ENCODE measurements at places on chromosomes 1 and 21. TPM values are rescaled to one million over a fixed set of nuclear protein-coding genes. Genes with fewer than 3 reads are reported as not detected.
A peak's percentile ranks its signal among the peaks of the same experiment; 100 is the strongest.

DNA sequence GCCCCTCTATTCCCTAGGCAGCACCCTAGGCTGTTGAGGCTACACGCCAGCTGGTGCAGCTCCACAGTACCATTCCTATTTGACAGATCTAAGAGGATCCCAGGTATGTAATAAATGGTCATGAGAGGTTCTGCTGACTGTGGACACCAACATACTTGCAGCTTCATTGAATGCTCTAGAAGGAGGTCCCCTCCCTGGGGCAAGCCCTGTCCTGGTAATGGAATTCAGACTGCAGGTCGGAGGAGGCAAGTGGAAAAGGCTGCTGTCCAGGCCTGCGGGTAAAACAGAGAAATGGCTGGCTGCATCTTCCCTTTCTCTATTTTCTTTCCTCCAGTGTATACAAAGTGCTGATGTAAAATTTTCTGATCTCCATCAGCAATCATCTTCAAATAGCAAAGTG lies 66.1 kb upstream of the ZNF648 start:
- H3K4me1 ChIP-seq, result no peaks in the 10 kb centered on the region
- H3K36me3 ChIP-seq, result no peaks in the 10 kb centered on the region
- no peak overlapping the region for H3K4me3 ChIP-seq
- H3K27me3 ChIP-seq, result no peaks in the 10 kb centered on the region
- no peak for DNase-seq

DNA sequence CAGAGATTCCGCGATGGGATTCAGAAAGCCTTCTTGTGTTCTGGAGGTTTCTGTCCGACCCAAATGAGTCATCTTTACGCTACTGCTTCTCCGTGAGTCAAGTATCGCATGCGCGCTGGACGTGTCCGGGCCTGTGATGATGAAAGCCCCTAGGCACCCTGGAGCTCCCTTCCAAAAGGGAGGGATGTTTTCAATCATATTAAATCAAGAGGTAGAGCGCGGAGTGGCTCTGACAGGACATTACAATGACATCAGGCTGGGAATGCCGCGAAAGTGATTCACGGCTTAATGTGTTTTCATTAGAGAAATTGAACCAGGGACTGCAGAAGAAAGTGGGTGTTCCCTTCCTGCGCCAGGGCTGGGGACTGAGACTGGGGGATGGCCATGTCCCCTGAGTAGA lies 48.5 kb downstream of the AJAP1 start:
- H3K27me3 ChIP-seq, result no peaks in the 10 kb centered on the region
- no peak for DNase-seq
- no peaks in the 10 kb centered on the region for H3K36me3 ChIP-seq
- H3K27ac ChIP-seq, result no peak overlapping the region
- H3K4me3 ChIP-seq, result no peak overlapping the region
- H3K4me1 ChIP-seq, result no peaks in the 10 kb centered on the region

GRCh38 chr1:59041646-59042277 lies 255.1 kb upstream of the FGGY start:
- H3K27me3 ChIP-seq, result no peaks in the 10 kb centered on the region
- H3K4me3 ChIP-seq, result no peak overlapping the region
- no peak overlapping the region for H3K27ac ChIP-seq
- peaks cover 18% of the 10 kb centered on the region for H3K4me1 ChIP-seq
- DNase-seq, result no peak

DNA sequence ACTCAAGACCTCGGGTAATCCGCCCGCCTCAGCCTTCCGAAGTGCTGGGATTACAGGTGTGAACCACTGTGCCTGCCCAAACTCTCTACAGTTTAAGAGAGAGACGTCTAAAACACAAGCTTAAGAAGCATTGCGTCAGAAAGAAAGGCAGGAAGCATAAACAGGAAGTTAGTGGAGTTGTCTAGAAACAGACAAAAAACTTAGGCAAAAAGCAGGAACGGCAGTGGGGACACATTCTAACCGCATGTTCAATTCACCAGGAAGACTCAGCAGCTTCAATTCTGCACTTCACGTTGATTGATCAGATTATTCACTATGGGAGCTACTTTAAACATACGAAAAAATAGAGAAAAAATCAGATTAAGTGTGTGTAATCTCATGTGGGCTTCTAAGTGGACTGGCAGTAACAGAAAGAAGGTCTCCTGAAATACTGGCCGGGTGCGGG lies 7.4 kb downstream of the CFAP74 start:
- DNase-seq, result no peak
- no peak overlapping the region for H3K27ac ChIP-seq
- H3K36me3 ChIP-seq, result no peaks in the 10 kb centered on the region
- H3K27me3 ChIP-seq, result no peaks in the 10 kb centered on the region
- H3K4me1 ChIP-seq, result no peaks in the 10 kb centered on the region

GRCh38 chr21:25872271-25872670 lies 137.5 kb downstream of the GABPA start:
- no peak for DNase-seq
- H3K27me3 ChIP-seq, result no peaks in the 10 kb centered on the region
- no peak overlapping the region for H3K27ac ChIP-seq

GRCh38 chr1:110541906-110542395 lies 23.0 kb upstream of the KCNA10 start:
- H3K4me3 ChIP-seq, result no peak overlapping the region
- no peak for DNase-seq
- H3K27ac ChIP-seq, result no peak overlapping the region
- peaks cover 3% of the 10 kb centered on the region for H3K27me3 ChIP-seq

DNA sequence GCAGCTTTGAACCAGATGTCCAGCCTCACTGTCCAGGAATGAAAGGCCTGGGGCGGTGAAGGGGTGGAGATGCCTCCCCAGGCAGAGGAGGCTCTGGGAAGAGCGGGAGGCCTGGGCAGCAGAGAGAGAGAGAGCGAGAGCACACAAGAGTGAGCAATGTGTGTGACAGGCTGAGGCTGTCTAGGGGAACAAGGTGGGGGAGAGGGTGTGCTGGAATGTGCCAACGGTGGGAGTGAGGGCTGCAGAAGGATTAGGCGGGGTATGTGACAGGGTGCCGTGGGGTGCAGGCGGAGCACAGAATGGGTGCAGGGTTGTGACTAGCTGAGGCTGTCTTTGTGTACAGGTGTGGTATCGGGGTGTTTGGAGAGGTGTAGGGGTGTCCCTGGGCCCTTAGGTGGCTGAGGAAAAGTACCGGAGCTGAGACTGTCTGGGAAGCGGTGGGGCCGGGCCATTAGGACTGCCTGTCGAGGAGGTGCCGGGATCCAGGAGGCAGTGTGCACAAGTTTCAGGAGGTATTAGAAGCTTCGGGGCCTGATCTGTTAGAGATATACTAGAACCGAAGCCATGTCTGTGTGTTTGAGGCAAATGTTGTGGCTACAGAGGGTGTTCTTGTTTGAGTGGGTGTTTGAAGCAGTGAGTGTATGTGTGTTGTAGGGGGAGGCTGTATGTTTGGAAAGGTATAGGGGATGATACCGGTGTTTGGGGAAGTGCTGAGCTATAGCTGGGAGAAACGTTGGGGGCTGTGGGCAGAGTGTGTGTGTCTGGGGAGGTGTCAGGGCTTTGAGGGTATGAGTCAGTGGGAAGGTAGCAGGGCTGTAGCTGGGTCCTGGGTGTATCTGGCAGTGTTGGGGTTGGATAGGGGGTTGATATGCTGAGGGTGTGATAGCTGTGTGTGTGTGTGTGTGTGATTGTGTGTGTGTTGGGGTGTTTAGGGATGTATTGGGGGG lies 9.1 kb downstream of the AHDC1 start:
- H3K36me3 ChIP-seq, result no peaks in the 10 kb centered on the region
- H3K27me3 ChIP-seq, result no peaks in the 10 kb centered on the region
- no peak overlapping the region for H3K27ac ChIP-seq
- no peak overlapping the region for H3K4me3 ChIP-seq
- DNase-seq, result no peak

DNA sequence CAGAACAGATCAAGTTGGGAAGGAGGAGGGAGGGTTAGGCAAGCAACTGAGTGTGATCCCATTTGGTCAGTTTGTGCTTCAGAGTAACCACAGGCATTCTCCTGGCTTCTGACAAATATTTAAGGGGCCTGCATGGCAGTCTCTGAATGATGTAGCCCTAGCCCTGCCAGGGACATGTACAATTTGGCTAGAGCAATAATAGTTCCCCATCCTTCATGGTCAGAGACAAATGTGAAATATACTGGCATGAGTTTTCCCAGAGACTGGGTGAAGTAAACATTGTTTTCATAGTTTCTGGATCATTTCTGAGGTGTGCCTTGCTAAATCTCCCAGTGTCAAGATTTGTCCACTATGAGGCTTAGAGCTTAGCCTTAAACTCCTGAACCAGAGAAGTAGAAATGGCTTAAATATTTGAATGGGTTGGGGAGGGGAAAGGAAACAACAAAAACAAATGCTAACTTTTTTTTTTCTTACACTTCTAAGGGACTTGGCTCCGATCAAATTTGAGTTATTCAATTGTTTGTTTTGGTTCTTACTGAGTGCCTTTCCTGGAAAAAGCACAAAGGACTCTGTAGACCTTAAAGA lies 42.0 kb upstream of the UBE2U start:
- no peaks in the 10 kb centered on the region for H3K4me1 ChIP-seq
- H3K36me3 ChIP-seq, result no peaks in the 10 kb centered on the region
- H3K27ac ChIP-seq, result no peak overlapping the region
- no peak for DNase-seq
- H3K27me3 ChIP-seq, result no peaks in the 10 kb centered on the region

DNA sequence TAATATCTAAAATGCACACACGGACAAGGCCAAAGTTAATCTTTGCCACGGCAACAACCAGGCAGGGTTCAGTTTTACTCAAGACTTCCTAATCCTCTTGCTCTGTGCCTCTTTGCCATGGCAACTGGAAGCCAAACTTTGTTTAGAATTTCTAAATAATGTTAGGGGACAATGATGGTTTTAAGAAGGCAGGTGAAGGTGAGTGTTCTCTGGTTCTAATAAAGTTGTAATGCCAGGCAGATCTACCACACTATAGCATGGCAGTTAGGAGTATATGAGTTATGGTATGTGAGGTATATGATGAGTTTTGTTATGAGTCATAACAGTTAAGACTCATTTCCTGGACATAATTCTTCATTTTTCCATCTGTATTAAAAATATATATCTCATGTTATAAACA lies 2.7 kb downstream of the PTPRC start:
- DNase-seq, result no peak
- peak overlapping the region; percentile 70 for H3K4me3 ChIP-seq
- H3K27ac ChIP-seq, result peak overlapping the region; percentile 68
- H3K27me3 ChIP-seq, result no peaks in the 10 kb centered on the region
- H3K4me1 ChIP-seq, result peaks cover 12% of the 10 kb centered on the region
- no peaks in the 10 kb centered on the region for H3K36me3 ChIP-seq

DNA sequence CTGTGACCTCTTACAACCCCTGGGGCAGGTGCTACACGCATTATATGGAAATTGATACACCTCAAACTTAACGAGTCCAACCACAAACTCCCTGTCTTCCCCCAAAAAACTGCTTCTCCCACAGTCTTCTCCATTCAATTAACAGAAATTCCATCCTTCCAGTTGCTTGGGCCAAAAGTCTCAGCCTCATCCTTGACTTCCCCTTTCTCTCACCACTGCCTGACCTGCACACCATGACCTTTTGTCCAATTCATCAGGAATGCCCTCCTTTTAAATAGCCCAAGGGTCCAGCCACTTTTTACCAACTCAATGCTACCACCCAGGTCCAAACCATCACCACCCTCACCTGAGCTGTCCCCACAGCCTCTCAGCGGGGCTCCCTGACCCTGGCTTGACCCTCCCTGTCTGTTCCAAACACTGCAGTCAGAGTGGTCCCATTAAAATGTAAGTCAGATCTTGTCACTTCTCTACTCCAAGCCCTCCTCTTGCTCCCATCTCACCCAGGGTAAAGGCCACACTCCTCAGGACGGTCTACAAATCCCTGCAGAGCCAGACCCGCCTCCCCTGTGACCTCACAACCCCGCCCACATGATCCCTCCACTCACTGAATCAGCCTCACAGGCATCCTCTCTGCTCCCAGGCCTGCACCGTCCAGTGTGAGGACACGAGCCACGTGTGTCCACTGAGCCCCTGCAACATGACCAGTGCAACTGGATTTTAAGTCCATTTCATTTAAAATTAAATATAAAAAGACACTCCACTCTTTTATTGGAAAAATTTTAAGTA lies 18.5 kb downstream of the KCNN3 start:
- peaks cover 26% of the 10 kb centered on the region for H3K4me1 ChIP-seq
- no peak overlapping the region for H3K4me3 ChIP-seq
- H3K27me3 ChIP-seq, result no peaks in the 10 kb centered on the region
- no peak for DNase-seq
- no peaks in the 10 kb centered on the region for H3K36me3 ChIP-seq
- H3K27ac ChIP-seq, result no peak overlapping the region

GRCh38 chr21:45837936-45838335 lies 143.6 kb upstream of the COL6A1 start:
- no peak for DNase-seq
- H3K36me3 ChIP-seq, result no peaks in the 10 kb centered on the region
- H3K4me1 ChIP-seq, result no peaks in the 10 kb centered on the region
- H3K4me3 ChIP-seq, result no peak overlapping the region

GRCh38 chr1:229156872-229157271 lies 114.0 kb upstream of the RAB4A start:
- H3K27ac ChIP-seq, result no peak overlapping the region
- H3K36me3 ChIP-seq, result no peaks in the 10 kb centered on the region
- H3K4me3 ChIP-seq, result no peak overlapping the region
- H3K27me3 ChIP-seq, result no peaks in the 10 kb centered on the region
- no peaks in the 10 kb centered on the region for H3K4me1 ChIP-seq

Gene TNFSF4
- 10.4 TPM for total RNA-seq

Gene CRYBG2
- not detected for total RNA-seq

Gene LCE3C
- not detected for total RNA-seq

Measured in GM12878 (cell line).